ENCODE measurements at places on chromosomes 4 and X.

- DNase-seq = no peak
Measured at GRCh38 chrX:95645738-95646137, 1038.9 kb upstream of the DIAPH2 start.

DNA sequence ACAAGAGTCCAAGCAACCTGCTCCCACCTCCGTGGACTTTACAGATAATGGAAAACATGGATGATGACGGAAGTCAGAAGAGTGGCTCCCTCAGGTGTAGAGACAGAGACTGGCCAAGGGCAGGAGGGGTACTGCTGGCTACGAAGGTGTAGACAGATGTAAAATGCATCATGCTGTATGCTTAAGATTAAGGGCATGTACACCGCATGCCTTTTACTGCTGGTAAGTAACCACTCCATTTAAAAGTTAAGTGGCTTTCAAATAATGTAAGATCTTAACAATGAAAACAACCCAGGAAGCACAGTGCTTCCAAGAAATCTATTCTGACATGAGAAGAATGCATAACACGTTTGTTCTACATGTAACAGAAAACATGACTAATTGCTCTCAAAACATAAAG is 76.9 kb upstream of the FAM9B start:
- peak; percentile 57 for DNase-seq

GRCh38 chr4:41095192-41095872 is 119.0 kb downstream of the APBB2 start:
- peak; percentile 5 for DNase-seq

- no peak for DNase-seq
Measured at GRCh38 chr4:174084542-174084941, 198.9 kb downstream of the FBXO8 start.

DNA sequence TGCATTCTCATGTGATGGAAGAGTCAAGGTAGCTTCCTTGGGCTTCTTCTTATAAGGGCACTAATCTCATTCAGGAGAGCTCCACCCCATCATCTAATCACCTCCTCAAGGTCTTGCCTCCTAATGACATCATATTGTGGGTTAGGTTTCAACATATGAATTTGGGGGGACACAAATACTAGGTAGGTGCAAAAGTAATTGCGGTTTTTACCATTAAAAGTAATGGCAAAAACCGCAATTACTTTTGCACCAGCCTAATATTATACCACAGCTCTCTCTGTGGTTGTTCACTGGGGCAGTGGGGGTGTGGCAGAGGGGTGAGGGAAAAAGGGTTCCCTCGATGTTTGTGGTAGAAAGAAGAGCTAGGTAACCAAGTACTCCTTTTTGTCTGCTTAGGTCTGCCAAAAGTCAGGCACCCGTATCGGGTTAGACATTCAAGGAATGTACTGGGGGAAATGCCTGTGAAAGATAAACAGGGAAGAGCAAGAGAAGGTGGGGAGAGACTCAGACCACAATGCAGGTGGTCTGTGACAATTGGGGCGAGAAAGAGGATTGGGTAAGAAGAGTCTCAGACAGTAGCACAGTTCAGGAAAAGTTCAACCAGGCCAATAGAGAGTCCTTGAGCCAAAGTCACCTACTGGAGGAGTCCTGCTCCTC is 78.9 kb upstream of the MTM1 start:
- no peak for DNase-seq

DNA sequence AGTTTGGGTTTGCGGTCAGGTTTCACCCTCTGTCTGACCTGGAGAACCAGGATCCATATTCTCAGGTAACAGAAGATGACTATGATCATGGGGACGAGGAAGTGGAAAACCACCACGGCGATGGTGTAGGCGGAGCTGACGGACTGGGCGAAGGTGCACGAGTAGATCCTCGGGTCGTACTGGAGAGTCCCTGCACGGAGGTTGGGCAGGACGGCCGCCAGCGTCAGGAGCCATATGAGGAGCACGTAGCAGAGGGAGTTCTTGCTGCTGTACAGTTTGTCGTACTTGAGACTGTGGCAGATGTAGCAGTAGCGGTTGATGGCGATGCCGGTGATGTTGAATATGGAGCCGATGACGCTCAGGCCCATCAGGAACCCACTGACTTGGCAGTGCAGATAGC is 21.3 kb downstream of the MTNR1A start:
- DNase-seq = no peak

- no peak for DNase-seq
Measured at GRCh38 chr4:174575436-174575835, 53.1 kb upstream of the HPGD start.

DNA sequence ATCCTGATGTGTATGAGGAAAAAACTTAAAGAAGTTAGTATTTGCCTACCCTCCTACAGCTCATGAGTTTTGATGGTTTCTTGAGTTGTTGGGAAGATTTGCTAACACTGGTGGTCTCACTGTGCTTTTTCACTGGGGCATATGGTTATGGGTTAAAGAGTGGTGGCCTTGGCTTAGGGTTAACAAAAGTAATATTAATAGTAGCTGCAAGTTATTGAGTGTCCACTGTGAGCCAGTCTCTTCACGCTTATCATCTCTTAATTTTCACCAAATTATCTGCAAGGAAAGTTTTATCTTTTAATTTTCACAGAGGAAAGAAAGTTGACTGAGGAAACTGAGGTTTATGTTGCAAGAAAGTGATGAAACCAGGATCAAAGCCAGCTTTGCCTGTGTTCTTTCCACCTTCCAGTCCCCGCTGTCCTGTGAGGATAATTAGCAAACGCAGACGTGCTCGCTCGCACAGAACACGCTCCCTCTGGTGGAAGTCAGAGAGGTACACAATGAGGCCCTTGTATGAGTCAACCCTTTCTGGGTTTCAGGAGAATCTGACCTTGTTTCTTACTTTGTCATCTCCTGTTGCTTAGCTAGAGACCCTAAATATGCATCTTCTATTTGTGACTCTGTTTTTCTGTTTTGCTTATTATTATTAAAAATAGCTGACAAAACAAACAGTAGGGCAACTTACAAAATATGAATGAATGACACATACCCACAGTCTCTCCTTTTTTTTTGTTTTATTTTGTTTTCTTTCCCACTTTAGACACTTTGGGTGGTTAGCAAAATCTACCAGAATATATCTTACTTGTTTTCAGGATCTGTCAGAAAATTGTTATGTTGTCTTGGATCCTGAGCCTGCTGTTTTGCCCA is 94.3 kb downstream of the DDIT4L start:
- DNase-seq = peak; percentile 4

GRCh38 chr4:6448476-6449170 is 23.8 kb downstream of the PPP2R2C start:
- DNase-seq = no peak

DNA sequence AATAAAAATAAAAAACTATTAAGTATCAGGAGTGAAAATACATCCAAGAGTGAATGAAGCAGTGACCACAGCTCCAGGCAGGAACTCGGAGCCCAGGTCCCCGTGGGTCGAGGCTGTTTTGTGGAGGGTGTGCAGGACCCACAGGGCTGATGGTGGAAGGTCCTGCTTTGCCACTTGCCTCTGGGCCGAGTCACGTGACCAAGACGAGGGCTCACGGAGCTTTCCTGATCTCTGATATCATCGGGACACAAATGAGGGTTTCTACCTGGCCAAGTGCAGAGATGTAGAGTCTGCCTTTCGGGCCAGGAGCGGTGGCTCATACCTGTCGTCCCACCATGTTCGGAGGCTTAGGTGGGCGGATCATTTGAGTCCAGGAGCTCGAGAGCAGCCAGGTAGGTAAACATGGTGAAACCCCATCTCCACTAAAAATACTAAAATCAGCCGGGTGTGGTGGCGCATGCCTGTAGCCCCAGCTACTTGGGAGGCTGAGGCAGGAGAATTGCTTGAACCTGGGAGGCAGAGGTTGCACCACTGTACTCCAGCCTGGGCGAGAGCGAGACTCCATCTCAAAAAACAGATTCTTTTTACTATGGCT is 7.2 kb downstream of the SLC25A6 start:
- DNase-seq = no peak

- no peak for DNase-seq
Measured at GRCh38 chrX:74980802-74981201, 55.5 kb upstream of the NEXMIF start.

GRCh38 chr4:123043013-123043412 is 120.6 kb upstream of the NUDT6 start:
- DNase-seq = no peak

DNA sequence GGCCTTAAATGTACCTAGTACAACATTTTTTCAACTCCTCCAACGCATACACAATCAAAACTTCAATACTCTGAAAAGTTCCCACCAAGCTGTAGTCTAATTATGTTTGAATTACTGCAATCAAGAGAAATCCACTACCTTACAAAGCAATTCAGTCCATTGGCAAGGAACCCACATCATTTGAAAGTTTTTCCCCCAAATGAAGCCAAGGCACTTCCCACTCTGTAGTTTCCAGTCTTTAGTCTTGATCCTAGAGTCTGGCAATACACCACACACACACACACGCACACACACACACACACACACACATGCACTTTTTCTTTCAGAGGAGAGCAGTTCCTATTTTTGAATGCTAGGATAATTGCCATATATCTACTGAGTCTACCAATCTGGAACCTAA is 79.6 kb downstream of the ANTXR2 start:
- DNase-seq = no peak

- no peak for DNase-seq
Measured at GRCh38 chr4:145436796-145437195, 44.9 kb upstream of the SMAD1 start.

GRCh38 chr4:34516524-34516923 is 1727.8 kb downstream of the ARAP2 start:
- DNase-seq = no peak

- no peak for DNase-seq
Measured at GRCh38 chr4:118289794-118290193, 63.0 kb downstream of the PRSS12 start.

GRCh38 chr4:128141866-128142265 is 80.8 kb downstream of the LARP1B start:
- no peak for DNase-seq

DNA sequence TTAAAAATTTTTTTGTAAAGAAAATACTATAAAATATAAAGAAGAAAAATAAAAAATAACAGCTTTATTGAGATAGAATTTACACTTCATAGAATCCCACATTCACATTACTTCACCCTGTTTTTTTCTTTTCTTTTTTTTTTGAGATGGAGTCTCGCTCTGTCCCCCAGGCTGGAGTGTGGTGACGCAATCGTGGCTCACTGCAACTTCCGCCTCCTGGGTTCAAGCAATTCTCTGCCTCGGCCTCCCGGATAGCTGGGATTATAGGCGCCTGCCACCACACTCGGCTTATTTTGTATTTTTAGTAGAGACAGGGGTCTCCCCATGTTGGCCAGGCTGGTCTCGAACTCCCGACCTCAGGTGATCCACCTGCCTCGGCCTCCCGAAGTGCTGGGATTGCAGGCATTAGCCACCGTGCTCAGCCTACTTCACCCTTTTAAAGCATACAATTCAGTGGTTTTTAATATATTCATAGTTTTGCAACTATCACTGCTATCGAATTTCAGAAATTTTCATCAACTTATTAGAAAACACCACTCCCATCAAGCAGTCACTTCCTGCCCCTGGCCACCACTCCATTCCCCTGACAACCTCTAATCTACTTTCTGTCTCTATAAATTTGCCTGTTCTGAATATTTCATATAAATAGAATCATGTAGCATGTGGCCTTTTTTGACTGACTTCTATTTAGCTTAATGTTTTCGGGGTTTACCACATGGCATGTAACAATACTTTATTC is 48.7 kb downstream of the TMEM131L start:
- no peak for DNase-seq

GRCh38 chrX:141164406-141164805 is 12.5 kb downstream of the LDOC1 start:
- DNase-seq = no peak

GRCh38 chr4:122249357-122249756 is 97.2 kb downstream of the BLTP1 start:
- no peak for DNase-seq

- DNase-seq = no peak
Measured at GRCh38 chr4:147740176-147740575, 8.3 kb downstream of the ARHGAP10 start.

DNA sequence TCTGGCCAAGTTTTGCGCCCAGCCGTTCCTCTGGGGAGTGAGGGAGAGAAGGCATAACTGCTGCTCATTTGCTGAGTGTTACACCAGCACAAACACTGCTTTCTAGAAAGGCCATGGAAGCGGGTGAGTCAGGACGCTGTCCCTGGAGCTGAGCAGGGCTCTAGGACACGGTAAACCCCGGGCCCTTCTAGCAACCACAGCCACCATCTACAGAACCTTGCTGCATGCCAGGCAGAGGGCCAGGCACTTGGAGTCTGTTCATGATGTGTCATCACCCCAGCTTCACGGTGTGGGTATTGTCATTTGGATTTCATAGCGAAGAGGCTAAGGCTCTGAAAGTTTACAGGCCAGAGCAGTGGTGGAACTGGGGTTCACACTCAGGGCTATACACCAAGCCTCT is 31.8 kb upstream of the C4orf50 start:
- no peak for DNase-seq
